ENCODE measurements at places on chromosomes 5 and 9.

GRCh38 chr5:58094031-58094430, 365.9 kb downstream of the PLK2 start:
- DNase-seq: no peak

DNA sequence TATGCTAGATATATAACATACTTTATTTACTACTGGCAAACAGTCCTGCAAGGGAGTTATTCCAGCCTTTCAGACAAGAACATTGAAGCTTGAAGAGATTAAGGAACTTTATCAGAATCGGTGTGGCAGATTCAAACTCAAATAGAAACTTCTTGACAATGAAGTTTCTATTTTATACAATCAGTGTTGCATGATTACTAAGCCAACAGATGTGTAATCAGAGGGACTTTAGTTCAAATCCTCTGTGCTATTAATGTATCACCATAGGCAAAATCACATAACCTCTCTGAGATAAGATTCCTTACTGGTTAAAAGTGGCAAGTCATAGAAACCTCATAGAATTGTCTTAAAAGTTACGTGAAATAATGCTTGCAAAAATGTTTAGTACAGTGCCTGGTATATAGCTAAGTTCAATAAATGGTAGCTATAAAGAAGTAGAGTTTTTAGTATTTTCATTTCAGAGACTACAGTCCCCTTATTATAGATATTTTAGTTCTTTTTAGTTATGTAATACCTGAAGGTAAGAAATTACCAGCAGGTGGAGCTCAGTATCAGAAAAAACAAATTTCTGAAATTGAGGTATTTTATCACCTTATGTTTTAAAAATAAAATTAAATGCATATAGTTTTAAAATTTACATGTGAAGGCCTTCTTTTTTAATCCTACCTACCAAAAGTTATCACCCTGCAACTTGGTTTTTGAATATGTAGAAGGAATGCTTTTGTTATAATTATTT, 172.1 kb downstream of the FER start:
- no peak for DNase-seq

DNA sequence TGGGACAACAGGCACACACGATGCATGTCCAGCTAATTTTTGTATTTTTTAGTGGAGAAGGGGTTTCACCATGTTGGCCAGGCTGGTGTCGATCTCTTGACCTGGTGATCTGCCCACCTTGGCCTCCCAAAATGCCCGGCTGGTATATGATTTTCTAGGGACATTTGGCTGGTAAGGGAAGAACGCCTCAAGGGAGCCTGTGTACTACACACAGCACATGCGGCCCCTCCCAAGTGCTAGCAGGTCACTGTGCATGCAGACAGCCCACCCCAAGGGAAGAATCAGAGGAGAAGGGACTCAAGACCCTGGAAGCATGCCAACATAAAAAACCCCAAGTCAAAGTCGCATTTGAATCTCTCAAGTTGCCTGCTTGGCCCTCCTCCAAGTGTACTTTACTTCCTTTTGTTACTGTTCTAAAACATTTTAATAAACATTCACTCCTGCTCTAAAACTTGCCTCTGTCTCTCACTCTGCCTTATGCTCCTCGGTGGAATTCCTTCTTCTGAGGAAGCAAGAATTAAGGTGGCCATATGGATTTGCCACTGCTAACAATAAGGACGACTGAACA, 24.3 kb upstream of the OTULINL start:
- no peak for DNase-seq

DNA sequence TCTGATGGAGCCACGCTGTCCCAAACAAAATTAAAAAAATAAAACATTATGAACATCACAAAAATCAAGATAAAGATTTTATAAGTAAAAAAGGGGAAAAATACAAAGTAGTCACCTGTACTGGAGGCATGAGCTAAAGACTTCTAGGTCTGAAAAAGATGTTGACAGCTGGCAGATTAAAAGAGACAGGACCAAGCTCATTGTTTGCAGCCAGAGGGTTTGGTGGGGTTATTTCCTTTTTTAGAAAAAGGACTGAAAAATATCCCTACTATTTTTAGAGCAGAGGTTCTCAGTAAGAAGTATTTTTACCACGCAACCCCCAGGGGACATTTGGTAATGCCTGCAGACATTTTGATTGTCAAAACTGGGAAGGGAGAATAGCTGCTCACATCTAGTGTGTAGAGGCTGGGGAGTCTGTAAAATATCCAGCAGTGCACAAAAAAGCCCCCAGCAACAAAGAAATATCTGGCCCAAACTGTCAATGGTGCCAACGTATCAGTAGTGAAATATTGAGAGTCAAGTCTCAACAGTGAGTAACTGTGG, 353.4 kb downstream of the TLE1 start:
- no peak for DNase-seq

GRCh38 chr5:58761407-58761806, 178.5 kb downstream of the RAB3C start:
- no peak for DNase-seq

GRCh38 chr9:130156672-130157071, 15.5 kb upstream of the NCS1 start:
- no peak for DNase-seq

DNA sequence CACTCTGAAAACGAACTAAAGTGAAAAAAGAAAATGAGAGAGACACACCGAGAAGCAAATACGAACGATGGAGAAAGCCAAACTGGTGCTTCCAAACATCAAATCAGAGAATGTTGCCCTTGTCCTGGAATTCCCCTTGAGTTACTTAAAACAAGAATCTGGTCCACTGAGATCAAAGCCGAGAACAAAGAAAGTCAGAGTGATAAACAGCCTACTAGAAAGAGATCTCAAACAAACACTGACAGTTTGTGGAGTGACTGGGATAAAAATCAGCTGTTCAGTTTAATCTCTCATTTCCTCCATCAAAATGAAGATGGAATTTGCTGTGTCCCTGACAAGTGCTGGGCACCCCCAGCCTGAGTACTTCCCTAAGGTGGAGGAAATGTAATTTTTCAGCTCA, 582.6 kb downstream of the NR2F1-AS1 start:
- DNase-seq: no peak

DNA sequence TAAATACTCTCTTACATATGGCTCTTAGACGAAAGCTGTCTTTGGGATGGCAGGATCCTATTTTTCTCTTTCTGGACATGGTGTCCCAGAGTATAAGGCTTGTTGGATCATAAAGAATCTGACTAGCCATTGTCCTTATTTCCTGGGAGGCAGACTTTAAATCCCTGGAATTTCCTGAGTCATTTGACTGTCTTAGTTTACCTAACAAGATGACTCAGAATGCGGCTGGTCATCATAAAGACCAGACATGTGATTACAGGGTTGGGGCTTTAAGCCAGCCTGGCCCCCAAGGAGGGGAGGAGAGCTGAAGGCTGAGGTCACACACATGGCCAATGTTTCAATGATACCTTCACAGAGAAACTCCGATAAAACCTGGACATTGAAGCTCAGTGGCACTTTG, 37.2 kb downstream of the FAM240B start:
- no peak for DNase-seq

- no peak for DNase-seq
Measured at GRCh38 chr9:116383133-116383532, 229.5 kb downstream of the PAPPA start.

- no peak for DNase-seq
Measured at GRCh38 chr5:10655161-10655971, 91.5 kb downstream of the ANKRD33B start.

GRCh38 chr5:77513321-77513720, 21.2 kb upstream of the WDR41 start:
- no peak for DNase-seq

- DNase-seq: no peak
Measured at GRCh38 chr5:71907608-71908145, 188.6 kb downstream of the CARTPT start.

GRCh38 chr5:68950125-68950524, 143.7 kb upstream of the SLC30A5 start:
- no peak for DNase-seq

- DNase-seq: no peak
Measured at GRCh38 chr5:109880907-109881685, 191.4 kb downstream of the MAN2A1 start.

GRCh38 chr9:88044200-88044599, 69.9 kb upstream of the CDK20 start:
- DNase-seq: no peak

- DNase-seq: no peak
Measured at GRCh38 chr9:18071651-18072060, 402.3 kb upstream of the ADAMTSL1 start.

DNA sequence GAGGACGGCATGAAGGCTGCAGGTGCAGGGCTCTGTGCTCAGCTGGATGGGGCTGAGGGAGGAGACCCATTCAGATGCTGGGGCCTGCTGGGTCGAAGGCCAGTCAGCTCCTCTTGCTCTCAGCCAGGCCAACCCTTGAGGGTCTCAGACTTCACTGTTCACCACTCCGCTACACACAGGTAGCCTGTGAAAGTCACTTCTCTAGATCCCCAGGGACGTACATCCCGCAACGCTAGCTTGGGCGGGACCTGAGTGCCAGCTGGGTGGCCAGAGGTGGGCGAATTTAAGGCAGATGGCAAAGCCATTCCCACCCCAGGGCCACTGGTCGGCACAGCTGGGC, 42.2 kb upstream of the FCN1 start:
- no peak for DNase-seq

DNA sequence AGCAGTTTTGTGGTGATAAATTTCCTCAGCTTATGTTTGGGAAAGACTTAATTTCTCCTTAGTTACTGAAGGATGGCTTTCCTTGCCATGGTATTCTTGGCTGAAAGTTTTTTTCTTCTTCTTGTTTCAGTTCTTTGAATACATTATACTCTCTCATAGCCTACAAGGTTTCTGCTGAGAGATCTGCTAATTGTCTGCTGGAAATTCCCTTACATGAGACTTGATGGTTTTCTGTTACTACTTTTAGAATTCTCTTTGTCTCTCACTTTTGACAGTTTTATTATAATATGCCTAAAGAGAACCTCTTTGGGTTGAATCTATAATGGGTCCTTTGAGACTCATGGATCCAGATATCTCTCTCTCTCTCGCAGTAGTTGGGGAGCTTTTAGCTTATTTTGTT, 693.6 kb downstream of the PRELID2 start:
- DNase-seq: no peak

DNA sequence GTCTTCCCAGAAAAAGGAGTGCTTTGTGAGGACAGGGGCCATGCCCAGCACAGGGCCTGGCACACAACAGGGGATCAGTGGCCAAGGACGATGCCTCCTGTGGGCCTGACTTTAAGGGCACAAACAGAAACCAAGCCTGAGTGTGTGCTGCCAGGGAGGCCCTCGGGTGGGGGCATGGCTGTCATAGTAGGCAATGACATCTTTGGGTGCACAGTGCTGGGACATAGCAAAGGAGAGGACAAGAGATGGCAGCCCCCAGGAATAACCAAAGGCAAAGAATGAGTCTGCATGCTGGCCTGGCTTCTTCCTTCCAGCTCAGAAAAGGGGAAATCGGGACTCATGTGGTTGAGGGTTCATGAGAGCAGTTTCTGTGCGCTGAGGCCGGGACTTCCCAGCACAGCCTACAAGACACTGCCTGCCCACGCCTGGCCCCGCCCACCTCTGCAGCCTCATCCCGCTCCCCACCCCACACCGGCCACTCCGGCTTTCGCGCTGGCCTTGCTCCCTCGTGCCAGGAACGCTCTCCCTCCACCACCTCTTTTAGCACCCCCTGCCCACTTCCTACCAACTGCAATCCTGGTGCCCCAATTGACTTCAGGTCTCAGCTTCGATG, 13.8 kb upstream of the LHX2 start:
- no peak for DNase-seq

GRCh38 chr5:164002214-164002613, 496.8 kb downstream of the MAT2B start:
- no peak for DNase-seq

All from activated naive CD4-positive, alpha-beta T cell (primary cell).